OCI-M1 (cell line): ENCODE measurements at places on chromosomes 4 and X.
A peak's percentile ranks its signal among the peaks of the same experiment; 100 is the strongest.

- no peak for DNase-seq
Observed at GRCh38 chr4:184461711-184462441, 12.5 kb downstream of the IRF2 start.

GRCh38 chr4:76200771-76201231 is 12.8 kb downstream of the SCARB2 start:
- DNase-seq, result peak; percentile 15

GRCh38 chrX:143287236-143287635 is 230.0 kb downstream of the SPANXN3 start:
- no peak for DNase-seq

DNA sequence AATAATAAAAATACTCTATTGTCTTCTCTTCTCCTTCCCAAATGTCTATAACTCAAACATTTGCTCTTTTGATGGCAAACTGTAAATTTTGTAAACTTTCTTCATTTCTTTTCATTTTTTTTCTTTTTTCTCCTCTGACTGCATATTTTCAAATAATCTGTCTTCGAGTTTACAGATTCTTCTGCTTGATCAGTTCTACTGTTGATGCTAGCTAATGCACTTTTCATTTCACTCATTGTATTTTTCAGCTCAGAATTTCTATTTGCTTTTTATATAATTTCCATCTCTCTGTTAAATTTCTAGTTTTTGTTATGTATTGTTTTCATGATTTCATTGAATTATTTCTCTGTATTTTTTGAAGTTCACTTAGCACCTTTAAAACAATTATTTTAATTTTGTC is 646.8 kb upstream of the INTU start:
- peak; percentile 10 for DNase-seq

GRCh38 chr4:137804906-137805495 is 272.7 kb upstream of the PCDH18 start:
- no peak for DNase-seq

- peak; percentile 21 for DNase-seq
Observed at GRCh38 chr4:82043081-82043808, 330.5 kb downstream of the HNRNPD start.
